NCI-H1930 (cell line): ENCODE measurements at places on chromosomes 12 and 14.

GRCh38 chr14:103713304-103714062, 1.8 kb downstream of the XRCC3 start:
- DNase-seq: no peak

- no peak for DNase-seq
Observed at GRCh38 chr12:83559650-83560049, 872.9 kb downstream of the TMTC2 start.

- DNase-seq: no peak
Observed at GRCh38 chr14:59787045-59787674, 83.4 kb downstream of the RTN1 start.

DNA sequence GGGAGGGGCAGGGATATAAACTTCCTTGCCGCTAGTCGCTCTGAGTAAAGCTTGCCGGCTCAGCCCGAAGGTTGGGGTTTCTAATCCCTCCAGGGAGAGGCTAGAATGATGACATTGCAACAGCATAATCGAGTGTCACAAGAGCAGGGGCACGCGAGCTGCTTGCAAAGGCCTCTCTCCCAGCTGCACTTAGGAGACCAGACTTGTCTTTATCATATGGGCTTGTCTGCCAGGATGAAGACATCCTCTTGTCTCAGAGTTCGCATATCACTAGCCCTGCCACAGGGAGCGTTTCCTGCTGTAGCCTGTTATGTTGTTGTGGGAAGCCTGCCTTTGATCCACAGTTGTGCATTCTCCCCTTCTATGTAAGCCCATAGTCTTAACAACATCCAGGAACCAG, 180.0 kb downstream of the ESR2 start:
- DNase-seq: no peak

- DNase-seq: no peak
Observed at GRCh38 chr14:48333221-48333920, 658.0 kb upstream of the MDGA2 start.

DNA sequence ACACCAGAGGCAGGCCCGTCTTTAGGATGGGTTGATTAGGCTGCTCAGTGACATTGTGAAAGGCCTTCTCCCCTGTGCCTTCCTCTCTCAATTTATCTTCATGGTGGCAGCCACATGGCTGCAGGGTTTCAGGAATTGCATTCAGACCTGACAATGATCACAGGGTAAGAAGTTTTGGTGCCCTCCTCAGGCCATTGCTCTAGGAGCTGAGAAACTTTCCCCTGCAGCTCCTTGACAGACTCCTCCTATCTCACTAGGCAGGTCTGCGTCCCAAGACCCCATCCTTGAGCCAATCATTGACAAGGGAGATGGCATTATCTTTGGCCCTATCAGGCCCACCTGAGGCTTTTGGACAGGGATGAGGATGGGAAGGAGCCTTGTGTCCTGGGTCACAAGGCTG, 57.4 kb upstream of the ANO4 start:
- no peak for DNase-seq

DNA sequence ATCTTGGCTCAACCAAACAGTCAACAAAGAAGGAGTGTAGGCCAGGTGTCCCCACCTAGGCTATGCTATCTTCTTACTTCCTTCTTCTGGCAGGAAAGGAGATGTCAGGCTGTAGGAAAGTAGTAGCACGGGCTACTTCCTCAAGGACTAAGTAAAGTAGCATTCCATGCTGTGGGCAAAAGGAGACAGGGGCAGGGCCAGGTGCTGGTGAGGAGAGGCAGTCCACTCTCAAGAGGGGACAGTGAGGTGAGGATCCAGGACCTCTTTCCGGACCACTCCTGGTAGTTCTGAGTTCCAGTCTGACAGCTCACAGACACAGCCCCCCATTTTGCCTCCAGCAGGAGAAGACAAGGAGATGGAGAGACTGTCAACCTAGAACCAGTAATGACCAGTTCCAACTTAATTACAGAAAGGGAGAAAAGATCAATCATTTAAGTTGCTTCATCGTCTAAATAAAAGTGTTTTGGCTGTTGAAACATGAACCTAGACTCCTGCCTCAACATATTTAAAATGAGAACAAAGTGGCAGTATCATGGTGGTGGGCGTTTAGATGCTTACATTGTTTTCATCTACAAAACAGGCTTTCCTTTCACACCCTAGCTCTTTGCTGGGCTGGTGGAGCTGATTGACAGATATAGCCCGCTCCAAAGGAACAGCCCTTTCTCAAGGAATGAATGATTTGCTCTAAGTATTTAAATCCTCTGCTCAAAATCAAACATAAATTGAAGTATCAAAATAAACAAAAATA, 5.1 kb upstream of the SSTR1 start:
- no peak for DNase-seq

DNA sequence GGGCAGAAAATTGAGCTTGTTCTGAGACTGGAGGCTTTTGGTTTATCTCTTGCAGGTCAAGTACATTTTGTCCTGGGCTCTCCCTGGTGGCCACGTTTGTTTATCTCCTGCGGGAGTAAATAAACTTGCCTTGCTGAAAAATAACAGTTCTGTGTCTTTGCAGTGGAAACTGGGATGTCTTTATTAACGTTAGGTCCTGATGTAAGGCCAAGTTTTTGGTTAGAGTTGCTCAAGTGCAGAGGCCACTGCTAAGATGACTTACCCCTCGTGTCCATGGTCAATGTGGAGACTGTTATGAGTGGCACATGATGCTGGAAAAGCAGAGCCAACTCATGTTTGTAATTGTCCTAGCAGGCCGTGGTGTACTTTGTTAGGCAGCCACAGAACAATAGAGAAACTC, 3.8 kb downstream of the PTPN11 start:
- no peak for DNase-seq

- DNase-seq: no peak
Observed at GRCh38 chr12:100422646-100423045, 51.0 kb upstream of the NR1H4 start.

DNA sequence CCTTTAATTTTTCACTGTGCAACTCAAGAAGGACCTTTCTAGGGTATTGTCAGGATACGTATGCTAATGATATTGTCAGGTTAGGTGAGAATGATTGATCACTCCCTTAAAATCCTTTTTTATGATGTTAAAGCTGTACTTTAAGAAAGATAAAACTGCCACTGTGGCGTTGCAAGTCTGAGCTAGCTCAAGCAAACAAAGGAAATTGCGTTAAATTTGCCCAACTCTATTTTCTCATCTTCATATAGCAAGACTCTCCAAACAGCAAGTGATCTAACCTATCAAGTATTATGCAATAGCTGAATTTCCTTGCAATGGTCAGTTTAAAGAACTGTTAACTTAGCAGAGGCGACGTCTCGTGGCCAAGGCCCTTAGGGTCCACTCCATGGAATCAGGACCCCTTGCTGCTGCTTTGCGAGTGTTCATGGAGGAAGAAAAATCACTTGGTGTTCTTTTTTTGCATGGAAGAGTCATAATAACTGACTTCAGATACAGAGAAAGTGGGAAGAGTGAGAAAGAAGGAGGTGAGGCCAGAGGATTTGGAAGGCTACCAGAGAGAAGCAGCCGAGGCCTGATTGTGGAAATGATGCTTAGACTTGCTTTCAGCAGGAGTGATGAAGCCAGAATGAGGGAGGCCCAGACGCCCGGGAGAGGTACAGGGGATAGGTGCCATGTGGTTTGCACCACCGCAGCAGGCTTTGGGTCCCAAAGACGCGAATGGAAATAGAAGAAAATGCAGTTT, 2.5 kb downstream of the TRAF3 start:
- no peak for DNase-seq

GRCh38 chr14:87434680-87435079, 558.3 kb downstream of the GALC start:
- no peak for DNase-seq

DNA sequence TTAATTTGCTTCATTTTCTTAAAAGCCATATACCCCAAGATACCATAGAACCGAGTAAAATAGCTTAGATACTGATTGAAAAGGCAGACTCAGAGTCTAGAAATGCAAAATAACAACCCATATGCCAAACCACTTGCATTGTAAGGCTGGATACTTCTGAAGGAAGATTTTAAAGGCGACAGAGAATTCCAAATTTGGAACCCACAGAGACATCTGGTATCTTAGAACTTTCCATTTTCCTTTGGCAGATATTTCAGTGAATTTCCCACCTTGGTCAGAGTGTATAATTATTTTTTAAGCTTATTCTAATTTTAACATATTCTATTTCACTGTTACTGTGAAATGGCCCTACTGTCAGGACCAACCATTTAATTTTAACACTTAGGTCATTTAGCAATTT, 186.4 kb upstream of the E2F7 start:
- no peak for DNase-seq

DNA sequence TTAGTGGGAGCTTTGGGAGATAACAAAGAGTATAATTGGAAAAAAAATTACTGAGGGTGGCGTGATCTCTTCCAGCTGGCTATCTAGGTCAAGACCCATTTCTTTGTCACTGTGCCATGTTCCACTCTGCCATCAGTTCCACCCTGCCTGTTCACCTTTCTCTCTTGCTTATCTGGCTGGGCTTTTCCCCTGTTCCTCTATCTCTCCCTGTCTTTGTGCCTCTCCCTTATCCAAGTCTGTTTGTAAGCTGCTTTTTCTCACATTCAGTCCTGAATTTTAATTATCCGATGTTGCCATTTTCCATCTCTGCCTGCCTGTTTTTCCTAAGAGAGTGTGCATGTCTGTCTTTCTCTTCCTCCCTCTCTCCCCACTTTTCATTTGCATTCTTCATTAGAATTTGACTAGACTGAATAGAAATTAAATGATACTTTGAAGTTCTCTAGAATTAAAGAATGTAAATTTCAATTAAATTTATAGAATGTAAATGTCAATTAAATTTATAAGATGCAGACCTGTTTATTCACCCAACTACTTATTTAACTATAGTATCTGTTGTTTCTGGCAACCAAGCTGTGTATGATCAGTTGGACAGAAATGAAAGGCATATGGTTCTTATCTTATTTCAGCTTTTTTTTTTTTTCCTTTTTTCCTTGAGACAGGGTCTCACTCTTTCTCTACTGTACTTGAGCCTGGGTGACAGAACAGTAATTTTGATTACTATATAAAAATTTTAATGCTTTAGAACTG, 40.9 kb upstream of the A2ML1 start:
- DNase-seq: no peak

- no peak for DNase-seq
Observed at GRCh38 chr14:55446833-55447232, 6.4 kb upstream of the TBPL2 start.
